ENCODE measurements at places on chromosomes 7 and 10.

GRCh38 chr10:71213127-71213621 lies 804 bp downstream of the UNC5B start:
- peak; percentile 55 for DNase-seq

DNA sequence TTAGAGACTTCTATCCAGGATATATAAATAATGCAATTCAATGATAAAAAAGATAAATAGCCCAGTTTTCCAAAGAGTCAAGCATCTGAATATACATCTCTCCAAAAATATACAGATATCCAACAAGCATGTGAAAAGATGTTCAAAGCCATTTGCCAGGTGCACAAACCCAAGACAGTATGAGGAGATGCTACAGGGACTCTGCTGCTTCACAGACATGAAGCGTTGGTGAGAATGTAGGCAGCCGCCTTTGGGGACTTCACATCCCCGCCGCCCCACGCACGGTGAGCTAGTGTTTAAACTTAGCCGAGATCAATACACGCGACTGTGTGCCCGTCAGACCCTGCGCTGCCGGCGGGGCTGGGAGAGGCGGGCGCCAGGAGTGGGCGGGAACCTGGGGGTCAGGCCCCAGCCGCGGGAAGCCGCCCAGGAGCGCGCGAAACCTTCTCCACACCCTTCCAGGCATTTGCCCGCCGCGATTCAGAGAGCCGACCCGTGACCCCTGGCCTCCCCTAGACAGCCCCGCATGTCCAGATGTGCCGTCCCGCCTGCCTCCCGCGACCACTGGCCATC lies 927 bp upstream of the ALOX5 start:
- DNase-seq: no peak

- DNase-seq: no peak
Measured at GRCh38 chr10:130607366-130607765, 471.2 kb downstream of the GLRX3 start.

DNA sequence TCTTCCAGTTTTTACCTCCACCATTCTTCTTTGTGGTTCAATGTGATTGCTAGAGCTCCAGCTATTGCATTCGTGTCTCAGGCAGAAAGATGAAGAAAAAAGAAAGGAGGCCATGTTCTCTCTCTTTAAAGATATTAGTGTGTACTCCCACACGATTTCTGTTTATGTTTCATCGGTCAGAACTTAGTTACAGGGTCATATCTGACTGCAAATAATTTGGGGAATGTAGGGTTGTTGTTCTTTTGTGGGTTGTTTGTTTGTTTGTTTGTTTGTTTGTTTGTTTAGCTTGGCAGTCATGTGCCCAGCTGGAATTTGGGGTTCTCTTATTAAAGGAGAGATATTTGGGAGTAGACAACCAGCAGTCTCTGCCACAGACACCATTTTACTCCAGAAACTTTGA lies 53.6 kb upstream of the PIK3CG start:
- no peak for DNase-seq

DNA sequence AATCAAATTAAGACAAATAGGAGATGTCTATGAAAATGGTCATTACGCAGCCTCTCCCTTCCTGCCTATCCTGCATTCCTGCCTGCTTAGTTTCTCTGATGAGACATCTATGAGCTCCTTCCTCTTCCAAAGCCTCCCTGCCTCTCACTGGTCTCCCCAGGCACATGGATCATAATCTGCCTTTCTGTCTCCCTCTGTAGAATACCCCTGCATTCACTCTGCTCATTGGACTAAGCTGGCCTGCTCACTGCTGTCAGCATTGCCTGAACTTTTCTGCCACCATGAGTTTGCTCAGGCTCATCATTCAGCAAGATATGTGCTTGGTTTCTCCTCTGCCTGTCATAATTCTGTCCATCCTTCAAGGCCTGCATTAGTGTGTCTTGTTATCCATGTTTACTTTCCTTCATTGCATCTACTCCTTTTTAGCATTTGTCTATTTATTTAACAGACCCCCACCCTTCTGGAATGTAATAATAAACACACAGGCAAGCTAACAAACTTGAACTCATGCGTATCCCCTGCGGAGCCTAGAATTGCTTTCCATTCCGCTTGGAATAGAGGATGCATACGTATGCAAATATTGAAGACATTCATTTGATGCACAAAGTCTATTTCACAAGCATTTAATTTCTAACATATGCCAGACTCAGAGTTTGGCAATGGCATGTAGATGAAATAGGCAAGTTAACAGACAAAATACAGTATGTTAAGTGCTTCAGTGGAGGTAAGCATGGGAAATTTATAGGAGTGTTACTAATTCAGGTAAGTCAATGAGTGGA lies 88.3 kb downstream of the PTPRZ1 start:
- no peak for DNase-seq

GRCh38 chr7:132240262-132240661 lies 336.0 kb downstream of the PLXNA4 start:
- no peak for DNase-seq

- DNase-seq: no peak
Measured at GRCh38 chr10:129718548-129719414, 245.3 kb downstream of the EBF3 start.

DNA sequence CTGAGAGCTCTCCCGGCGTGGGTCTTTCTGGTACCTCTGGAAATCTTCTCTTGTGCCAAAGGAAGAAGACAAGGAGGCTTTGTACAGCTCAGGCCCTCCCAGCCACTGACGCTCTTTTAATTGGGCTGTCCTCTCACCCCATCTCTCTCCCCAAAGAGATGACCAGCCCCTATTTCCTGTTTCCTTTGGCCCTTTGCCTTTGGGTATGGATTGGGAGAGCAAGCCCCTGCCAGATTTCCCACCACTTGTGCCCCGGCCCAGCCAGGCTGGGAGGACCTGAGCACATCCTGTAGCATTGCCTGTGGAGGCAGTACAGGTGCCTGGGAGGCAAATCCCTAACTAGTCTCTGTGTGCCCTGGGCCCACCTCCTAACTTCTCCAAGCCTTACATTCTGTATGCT lies 5.7 kb upstream of the PLAC9 start:
- no peak for DNase-seq

DNA sequence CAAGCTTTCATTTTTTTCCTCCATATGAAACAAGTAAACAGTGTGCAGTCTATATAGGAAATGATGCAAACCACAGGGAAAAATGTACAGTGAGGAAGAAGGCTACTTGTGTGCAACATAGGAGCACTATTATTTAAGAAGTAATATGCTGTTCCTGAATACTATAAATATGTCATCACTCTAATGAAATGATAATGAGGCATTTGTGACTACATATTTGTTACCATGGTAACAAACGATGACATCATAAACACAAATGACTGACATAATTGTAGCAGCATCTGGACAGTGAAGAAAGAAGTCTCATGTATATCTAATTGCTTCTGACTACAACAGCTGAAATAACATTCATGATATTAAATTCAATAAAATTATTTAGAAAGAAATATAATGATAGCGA lies 164.8 kb downstream of the C7orf25 start:
- no peak for DNase-seq

GRCh38 chr10:120710076-120710475 lies 141.1 kb upstream of the WDR11 start:
- no peak for DNase-seq

GRCh38 chr10:61830072-61830845 lies 71.2 kb upstream of the ARID5B start:
- no peak for DNase-seq

DNA sequence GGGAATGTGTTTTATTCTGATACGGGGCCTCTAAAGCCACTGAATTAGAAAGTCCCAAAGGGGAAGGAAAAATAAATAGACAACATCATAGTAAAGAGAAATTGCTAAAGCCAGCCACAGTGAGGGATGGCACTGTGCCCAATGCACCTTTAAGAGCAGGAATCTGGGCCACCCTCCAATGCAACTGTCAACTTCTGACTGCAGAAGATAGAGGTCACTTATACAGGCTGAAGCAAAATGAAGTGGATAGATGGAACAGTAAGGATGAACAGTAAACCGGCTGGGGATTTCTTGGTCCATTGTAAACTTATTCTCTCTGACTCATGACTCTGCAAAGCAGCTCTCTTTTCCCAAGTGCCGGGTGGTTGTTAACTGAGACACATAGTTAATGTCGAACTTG lies 54.0 kb upstream of the KCNIP2 start:
- DNase-seq: no peak

DNA sequence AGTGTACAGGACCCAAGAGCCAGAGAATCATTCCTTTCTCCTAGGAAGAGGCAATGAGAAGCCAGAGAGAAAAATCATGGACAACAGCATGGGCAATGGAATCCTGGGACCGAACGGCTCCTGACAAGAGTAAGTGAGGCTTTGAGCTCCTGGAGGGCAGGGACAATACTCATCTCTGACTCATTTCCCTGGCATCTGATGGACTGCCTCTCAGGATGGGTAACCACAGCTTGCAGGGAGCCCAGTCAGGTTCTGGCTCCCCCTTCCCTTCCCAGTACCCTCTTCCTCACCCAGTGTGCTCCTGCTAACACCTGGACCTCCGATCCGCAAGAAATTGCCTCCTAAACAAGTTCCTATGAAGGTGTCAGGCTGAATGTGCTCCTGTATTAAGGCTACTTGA lies 51.2 kb upstream of the SORCS3 start:
- DNase-seq: no peak

GRCh38 chr7:22782616-22783232 lies 39.9 kb downstream of the TOMM7 start:
- DNase-seq: no peak
